ENCODE measurements at places on chromosomes 16 and 17.

DNA sequence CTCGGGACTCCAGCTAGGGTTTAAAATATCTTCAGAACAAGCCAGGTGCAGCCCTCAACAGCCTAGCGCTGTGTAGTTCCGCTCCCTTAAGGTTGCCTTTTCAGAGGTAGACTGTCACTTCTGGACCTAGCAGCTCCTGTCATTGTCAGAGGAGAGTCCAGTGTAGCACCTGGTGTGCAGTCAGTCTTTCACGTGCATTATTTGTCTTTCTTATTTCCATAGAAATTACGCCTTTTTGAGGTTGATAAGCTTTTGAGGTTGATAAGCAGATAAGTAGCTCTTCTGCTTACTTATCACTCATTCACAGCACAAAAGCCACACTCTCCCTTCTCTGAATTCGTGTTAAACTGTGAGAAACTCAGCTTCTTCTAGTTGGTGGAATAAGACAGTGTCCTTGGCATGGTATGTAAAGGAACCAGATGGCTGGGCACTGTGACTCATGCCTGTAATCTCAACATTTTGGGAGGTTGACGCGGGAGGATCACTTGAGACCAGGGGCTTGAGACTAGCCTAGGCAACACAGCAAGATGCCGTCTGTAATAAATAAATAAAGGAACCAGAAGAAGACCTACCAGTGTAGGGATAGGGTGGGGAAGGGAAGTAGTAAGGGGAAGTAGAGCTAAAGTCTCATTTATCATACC is 10.2 kb downstream of the EEF2K start:
- DNase-seq, result peak; percentile 53

GRCh38 chr16:72120026-72120425 is 26.4 kb downstream of the DHX38 start:
- no peak for DNase-seq

GRCh38 chr16:79370736-79371135 is 229.8 kb downstream of the MAF start:
- DNase-seq, result no peak

GRCh38 chr17:70875729-70876310 is 706.5 kb downstream of the KCNJ2 start:
- no peak for DNase-seq

GRCh38 chr17:48244814-48245213 is 137.2 kb downstream of the SNX11 start:
- DNase-seq, result peak; percentile 45

DNA sequence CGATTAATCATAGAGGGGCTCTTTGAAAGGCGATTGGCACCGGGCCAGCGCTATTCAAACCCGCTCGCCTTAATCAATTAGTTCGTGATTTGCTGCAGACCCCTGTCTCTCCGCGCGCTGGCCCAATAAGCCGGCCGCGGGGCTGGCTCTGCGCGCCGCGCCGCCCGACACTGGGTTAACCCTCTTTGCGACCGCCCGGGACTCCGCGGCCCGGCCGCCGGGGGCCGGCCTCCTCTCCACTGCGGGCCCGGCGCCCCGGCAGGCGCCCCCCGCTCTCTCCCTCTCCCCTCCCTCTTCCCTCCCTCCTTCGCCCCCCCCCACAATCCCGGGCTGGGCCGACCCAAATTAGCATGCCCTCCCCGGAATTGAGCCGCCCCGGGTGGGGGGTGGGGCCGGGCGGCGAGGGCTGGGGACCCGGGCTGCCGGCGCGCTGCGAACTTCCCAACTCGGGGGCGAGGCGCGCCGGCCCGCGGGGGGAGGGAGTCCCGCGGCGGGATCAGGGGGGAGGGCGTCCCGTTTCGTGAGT is 428 bp upstream of the SALL1 start:
- DNase-seq, result peak; percentile 92

- DNase-seq, result no peak
Measured at GRCh38 chr17:28426081-28426519, 20.1 kb upstream of the SLC46A1 start.

- DNase-seq, result peak; percentile 54
Measured at GRCh38 chr17:68512960-68513474, 787 bp downstream of the PRKAR1A start.

DNA sequence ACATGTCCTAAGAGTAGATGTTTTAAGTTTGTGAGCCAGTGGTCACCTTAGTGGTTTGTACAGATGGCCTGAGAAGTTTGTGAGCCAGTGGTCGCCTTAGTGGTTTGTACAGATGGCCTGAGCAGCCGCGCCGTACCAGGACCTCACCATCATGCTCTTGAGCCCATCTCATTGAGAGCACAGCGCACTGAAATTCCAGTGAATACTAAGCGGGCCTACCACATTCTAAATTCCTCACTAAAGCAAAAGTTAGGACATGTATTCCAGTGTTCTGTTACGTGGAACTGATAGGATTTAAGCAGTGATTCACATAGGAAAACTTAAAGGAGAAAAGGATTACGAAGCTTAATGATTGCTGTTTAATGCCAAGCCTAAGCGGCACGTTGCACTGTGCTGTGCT is 3.9 kb downstream of the USP10 start:
- peak; percentile 71 for DNase-seq

DNA sequence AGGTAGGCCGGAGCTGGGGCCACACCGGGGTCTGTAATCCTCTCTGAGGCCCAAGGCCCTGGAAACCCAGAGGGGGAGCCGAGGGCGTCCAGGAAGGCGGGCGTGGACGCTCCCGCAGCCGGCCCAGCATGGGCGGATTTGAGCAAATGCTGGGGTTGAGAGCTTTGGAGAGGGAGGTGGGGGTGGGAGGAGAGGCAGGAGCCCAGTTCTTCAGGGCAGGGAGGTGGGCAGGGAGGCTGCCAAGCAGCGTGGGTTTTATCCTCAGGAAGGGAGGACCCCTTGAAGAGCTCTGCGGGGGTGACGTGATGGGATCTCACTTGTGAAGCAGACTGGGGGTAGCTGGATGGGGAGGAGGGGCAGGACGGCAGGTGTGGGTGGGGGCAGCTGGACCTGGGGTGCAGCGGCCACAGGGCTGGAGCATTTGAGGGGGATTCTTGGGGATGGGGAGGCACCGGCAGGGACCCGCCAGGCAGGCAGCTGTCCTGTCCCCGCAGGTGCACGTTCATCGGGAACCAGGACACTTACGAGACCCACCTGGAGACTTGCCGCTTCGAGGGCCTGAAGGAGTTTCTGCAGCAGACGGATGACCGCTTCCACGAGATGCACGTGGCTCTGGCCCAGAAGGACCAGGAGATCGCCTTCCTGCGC is 17.2 kb downstream of the TRAF7 start:
- no peak for DNase-seq

DNA sequence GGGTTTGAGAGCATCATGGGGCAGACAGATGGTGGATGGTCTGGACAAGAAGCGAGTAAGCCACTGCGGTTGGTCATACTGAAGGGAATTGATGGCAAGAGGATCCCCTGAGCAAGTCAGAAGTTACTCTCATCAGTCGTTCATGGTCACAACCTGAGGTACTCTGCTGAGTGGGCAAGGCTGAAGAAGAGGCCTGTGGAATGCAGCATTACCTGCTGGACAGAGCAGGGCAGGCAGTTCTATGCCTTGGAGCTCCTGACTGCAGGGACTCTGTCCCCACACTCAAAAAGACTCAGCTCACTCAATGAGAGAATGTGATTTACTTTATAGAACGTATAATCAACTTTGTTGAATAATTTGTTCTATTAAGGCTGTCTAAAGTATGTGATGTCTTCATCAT is 28.3 kb downstream of the ALDH3A2 start:
- DNase-seq, result no peak

DNA sequence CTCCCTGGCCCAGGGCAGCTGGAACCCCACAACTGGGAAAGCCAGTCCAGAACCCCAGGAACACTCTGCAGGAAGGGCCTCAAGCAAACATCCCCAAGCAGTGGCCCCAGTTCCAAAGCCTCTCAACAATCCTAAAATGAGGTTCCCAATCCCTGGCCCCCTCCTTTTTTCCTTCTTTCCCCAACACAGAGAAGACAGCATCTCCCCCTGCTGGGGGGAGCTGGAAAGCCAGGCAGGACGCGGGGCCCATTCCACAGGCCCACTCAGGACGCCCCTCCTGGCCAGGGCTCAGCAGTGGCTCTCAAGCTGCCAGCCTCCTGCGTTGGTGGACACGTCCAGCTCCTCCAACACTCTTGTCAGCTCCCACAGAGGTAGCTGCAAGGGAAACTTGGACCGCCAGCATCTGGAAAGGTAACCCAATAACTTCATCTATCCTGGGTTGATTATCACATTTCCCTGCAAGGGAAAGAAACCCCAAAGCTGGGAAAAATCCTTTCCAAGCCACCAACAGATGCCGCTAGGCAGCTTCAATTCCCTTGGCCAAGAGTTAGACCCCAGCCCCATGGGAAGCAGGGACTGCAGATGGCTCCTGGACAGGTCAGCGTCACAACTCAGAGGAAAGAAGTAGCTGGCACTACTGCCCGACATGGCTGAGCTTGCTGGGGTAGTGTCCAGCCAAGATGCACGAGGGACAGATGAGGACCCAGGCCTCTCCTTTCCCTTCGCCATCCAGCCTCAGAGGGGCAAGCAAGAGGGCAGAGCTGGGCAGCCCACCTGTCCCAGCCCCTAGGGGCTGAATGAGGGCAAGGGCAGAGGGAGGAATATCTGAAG is 7.6 kb downstream of the HDAC5 start:
- peak; percentile 47 for DNase-seq

GRCh38 chr16:48499923-48500381 is 110.0 kb downstream of the N4BP1 start:
- DNase-seq, result peak; percentile 94

GRCh38 chr17:78450696-78451345 is 72.4 kb downstream of the PGS1 start:
- no peak for DNase-seq

DNA sequence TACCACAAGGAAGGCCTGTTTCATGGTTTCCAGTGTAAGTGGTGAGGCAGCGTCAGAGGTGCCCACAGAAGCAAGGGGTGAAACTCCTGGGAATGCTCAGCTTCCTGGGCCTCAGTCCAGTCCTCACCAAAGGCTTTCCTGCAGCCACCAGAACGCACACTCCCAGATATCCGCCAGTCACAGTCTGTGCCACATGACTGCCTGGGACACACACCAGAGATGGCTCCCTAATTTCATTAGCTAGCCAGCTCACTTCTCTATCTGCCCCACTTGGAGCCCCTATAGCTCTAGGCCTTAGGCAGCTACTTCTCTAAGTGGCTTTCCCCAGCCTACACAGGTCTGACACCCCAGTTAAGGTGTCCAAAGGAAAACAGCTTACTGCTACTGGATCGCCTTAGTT is 77.0 kb downstream of the CYTH1 start:
- no peak for DNase-seq

- peak; percentile 86 for DNase-seq
Measured at GRCh38 chr16:73418691-73419090, 370.8 kb upstream of the ZFHX3 start.

- DNase-seq, result peak; percentile 92
Measured at GRCh38 chr17:18033442-18034099, 5.4 kb downstream of the ATPAF2 start.

GRCh38 chr17:48724251-48725003 is 1.4 kb downstream of the PRAC2 start:
- peak; percentile 55 for DNase-seq
